ENCODE measurements at places on chromosomes 5 and 9.

DNA sequence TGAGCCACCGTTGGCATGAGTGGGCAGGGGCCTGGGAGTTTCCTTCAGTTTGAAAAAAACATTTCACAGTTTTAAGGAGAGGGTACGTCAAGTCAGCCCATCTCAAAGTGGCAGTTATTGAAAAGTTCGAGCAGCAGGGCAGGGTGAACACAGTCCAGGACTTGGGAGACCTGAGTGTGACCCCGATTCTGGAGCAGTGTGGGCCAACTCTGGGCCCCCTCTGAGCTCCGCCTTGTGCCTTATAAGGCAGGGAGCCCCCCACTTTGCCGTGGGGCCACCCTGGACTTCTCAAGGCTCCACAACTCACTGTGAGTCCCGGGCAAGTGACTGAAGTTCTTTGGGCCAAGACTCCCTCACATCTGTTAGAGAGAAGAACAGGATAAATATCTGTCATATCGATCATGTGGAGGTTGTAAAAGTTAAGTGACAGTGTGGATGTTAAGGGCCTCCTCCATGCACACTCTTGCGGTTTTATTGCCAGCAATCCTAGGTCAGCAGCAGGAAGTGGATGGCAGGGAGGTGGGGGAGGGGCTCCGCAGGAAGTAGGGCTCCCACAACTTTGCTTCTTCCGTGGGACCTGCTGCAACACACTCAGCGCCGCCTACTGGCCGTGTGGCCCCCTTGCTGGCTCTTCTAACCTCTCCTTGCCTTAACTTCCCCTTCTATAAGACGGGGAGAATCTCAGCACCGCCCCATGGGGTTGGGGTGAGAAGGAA lies 38.4 kb downstream of the HRH2 start:
- no peak for DNase-seq

DNA sequence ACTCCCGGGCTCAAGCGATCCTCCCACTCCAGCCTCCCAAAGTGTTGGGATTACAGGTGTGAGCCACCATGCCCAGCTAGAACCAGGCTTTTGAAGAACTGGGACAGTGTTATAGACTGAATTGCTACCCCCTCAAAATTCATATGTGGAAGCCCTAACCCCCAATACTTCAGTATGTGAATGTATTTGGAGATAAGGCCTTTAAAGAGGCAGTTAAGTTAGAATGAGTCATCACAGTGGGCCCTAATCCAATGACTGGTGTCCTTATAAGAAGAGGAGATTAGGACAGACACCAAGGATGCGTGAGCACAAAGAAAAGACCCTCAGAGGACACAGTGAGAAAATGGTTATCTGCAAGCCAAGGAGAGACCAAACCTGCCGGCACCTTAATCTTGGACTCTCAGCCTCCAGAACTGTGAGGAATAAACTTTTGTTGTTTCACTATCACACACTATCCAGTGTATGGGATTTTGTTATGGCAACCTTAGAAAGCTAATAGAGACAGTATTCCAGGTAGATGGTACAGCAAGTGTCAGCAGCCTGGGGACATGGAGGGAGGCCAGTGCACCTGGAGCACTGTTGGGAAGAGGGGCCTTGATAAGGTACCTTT lies 31.4 kb upstream of the ERGIC1 start:
- DNase-seq: no peak

DNA sequence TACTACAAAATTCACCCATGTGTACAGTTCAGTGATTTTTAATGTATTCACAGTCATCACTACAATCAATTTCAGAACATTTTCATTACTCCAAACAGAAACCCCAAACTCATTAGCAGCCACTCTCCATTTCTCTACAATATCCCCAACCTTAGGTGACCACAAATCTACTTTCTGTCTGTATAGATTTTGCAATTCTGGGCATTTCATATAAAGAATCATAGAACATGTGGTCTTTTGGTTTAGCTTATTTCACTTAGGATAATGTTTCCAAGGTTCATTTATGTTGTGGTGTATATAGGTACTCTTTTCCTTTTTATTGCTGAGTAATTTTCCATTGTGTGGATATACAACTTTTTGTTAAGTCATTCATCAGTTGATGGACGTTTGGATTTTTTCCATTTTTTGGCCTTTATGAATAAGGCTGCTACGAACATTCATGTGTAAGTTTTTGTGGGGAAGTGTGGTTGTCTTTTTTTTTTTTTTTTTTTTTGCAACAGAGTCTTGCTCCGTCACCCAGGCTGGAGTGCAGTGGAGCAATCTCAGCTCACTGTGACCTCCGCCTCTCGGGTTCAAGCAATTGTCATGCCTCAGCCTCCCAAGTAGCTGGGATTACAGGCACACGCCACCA lies 54.5 kb downstream of the DOCK8 start:
- no peak for DNase-seq

GRCh38 chr9:19926774-19927173 lies 137.9 kb upstream of the SLC24A2 start:
- no peak for DNase-seq

- DNase-seq: no peak
Observed at GRCh38 chr9:77166193-77166592, 11.1 kb upstream of the VPS13A start.

DNA sequence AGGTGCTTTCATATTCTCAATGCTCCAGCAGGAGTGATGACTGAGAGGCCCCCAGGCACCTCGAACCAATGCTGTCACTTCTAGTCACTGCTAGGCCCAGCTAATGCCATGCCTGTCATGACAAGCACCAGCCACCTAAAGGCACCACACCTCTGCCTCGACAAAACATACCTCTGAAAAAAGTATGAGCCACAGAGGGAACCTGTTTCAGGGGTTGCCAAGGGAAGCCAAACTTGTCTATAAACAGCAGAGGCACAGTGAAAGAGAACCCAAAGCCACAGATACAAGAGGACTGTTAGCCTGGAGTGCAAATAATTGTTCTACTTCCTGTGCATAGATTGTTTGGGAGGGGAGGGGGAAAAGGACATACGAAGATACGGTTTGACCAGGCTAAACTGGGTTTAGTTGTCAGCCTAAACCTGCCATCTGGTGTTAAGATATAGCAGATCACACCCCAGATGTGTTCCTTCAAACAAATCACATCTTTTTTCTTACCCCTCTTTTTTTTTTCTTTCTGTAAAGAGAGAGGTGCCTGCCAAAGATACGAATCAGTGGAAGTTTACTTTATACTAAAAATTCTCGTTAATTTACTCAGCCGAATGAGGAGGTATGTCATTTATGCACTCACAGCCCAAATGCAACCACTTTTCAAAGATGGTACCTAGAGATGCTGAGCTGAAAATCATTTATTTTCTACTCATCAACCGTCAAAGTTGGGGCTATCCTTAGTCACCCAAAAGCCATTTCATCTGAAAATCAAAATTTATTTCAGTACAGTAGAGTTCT lies 45.7 kb downstream of the BNC2 start:
- no peak for DNase-seq

- no peak for DNase-seq
Observed at GRCh38 chr5:33641744-33642505, 201.2 kb downstream of the TARS1 start.

DNA sequence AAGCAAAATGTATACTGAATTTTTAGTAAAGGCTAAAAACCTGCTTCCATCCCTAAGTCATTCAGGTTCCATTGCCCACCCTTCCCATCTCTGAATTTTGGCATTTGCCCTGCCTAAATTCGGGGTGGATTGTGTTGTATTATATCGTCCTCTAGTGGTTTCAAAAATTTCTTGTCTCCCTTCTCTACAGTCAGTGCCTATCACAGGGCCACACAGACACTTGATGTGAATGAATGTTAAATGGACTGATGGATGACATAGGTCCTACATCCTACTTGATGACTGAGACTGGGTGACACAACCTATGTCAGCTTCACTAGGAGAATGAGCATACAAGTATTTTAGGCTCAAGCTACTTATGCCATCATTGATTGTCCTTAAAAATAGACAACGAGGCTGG lies 45.6 kb upstream of the SLC30A5 start:
- no peak for DNase-seq
